Stimulated activated CD4-positive, alpha-beta T cell treated with anti-CD3 and anti-CD28 coated beads, Interleukin-1b, Interleukin-23, amount 100 ng/mL, for 1 hour (primary cell): ENCODE measurements at places on chromosomes 5 and 9.
A peak's percentile ranks its signal among the peaks of the same experiment; 100 is the strongest.

- DNase-seq: no peak
These were observed 196.7 kb downstream of the PBX3 start for GRCh38 chr9:125943831-125944230.

DNA sequence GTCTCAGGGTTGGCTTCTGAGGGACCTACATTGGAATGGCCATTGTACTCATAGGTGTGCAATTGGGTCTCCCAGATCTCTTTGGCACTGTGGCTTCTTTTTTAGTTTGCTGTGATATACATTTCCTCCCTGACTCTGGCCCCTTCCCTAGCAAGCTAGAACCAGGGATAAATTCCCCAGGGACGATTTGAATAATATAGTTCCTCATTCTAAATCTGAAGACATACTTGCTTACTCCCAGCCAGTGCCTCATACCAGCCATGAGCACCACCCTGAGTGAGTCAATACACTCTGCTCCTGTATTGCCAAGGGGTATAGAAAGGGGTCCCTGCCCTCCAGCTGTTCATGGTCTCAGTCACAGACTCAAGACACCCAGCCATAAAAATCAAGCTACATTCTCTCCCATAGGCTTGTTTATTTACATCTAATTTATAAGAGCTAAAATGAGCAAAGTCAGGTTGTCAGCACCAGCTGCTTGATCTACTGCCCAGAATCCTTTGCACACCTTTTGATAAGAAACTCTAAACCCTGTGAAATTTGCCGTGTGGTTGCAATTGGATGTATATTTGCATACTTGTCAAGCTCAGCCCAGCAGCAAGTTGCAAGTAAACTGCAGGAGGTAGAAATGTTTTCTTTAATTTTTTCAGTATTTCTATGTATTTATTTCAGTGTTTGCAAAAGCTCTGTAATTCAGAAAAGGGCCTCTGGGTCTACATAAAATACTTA lies 219.9 kb upstream of the IRX1 start:
- DNase-seq: no peak

DNA sequence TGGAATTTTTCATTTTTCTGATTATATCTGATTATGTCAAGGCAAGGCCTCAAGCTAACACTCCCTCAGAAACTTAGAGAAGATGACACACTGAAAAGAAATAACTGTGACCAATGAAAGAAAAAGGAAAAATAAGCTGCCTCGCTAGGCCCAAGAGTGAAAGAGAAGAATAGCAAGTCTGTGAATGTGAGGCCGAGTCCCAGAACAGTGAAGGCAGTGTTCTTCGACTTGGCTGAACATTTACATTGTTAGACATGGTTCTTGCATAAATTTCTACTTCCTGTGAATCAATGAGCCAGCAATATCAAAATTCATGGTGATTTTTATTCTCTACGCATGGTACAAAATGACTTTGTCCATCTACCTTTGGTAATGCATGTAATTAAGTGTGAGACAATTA lies at the start of gene ATP10B:
ATP10B (minus strand) TSS at position 163 of the 400 bp plus-strand sequence. CDS start 164,137 bp downstream, outside the sequence.
- DNase-seq: no peak

GRCh38 chr9:73219985-73220626 lies 68.4 kb downstream of the ANXA1 start:
- DNase-seq: no peak

- DNase-seq: no peak
These were observed 119.6 kb upstream of the FSTL4 start for GRCh38 chr5:133731951-133732350.

DNA sequence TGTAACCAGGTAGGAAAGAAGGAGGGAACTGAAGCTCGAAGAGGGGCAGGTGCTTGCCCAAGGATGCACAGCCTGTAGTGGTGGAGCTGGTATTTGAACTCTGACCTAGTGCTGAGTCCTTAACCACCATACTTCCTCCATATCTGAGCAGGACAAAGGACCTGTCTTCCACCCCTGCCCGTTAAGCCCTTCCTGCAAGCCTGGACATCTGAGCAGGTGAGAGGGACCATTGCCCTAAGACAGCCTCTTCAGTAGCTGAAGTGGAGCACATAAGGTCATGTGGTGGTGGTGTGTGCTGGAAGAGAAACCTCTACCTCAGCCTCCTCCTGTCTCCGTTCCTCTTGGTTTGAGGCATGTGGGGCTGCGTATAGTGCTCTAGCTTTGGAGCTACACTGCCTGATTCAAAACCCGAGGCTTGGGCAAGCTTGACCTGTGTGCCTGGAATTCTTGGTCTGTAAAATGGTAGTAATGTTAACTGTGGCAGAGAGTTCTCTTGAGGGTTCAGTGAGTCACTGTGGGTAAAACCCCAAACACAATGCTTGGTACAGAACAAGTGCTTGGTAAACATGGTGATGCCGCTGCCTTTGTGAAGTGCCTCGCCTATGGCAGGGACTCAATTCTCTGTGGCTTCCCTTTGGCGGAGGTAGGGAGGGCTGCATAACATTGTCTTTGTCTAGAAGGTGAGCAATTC lies 7.4 kb downstream of the GALNT10 start:
- DNase-seq: no peak

DNA sequence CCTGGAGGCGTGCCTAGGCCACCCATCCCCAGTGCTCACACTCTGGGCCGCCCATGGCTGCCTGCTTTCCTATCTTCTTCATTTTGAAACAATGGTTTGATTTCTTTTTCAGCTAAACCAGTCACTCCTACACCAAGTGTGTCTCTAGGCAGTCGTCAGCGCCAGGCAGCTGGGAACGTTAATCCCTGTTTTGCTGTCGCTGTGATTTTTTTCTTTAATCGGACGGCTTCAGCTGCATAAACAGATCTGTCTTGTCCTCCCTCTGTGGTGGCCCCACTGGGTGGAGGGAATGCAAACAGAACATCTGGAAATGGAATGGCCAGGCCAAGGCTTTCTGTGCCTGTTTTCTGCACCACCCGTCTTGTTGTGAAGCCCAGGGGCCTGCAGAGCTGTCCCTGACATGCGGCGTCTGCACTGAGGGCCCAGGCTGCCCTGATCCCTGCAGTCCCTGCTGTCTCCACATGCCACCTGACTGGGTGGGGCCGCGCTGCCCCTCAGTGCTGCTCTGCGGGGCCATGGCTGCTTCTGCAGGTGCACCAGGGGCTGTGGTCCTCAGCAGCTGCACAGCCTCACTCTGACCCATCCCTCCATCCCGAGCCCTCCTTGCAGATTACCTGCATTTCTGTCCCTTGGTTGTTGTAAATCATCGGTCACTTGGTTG lies 51.5 kb downstream of the WNK2 start:
- DNase-seq: no peak

DNA sequence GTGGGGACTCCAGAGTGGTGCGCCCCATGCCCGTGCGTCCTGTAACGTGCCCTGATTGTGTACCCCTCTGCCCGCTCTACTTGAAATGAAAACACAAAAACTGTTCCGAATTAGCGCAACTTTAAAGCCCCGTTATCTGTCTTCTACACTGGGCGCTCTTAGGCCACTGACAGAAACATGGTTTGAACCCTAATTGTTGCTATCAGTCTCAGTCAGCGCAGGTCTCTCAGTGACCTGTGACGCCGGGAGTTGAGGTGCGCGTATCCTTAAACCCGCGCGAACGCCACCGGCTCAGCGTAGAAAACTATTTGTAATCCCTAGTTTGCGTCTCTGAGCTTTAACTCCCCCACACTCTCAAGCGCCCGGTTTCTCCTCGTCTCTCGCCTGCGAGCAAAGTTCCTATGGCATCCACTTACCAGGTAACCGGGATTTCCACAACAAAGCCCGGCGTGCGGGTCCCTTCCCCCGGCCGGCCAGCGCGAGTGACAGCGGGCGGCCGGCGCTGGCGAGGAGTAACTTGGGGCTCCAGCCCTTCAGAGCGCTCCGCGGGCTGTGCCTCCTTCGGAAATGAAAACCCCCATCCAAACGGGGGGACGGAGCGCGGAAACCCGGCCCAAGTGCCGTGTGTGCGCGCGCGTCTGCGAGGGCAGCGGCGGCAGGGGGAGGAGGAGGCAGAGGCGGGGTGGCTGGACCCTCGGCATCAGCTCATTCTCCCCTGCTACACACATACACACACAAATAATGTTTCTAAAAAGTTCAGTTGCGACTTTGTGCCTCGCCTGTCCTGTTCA lies 668 bp downstream of the GLIS3 start:
- no peak for DNase-seq

DNA sequence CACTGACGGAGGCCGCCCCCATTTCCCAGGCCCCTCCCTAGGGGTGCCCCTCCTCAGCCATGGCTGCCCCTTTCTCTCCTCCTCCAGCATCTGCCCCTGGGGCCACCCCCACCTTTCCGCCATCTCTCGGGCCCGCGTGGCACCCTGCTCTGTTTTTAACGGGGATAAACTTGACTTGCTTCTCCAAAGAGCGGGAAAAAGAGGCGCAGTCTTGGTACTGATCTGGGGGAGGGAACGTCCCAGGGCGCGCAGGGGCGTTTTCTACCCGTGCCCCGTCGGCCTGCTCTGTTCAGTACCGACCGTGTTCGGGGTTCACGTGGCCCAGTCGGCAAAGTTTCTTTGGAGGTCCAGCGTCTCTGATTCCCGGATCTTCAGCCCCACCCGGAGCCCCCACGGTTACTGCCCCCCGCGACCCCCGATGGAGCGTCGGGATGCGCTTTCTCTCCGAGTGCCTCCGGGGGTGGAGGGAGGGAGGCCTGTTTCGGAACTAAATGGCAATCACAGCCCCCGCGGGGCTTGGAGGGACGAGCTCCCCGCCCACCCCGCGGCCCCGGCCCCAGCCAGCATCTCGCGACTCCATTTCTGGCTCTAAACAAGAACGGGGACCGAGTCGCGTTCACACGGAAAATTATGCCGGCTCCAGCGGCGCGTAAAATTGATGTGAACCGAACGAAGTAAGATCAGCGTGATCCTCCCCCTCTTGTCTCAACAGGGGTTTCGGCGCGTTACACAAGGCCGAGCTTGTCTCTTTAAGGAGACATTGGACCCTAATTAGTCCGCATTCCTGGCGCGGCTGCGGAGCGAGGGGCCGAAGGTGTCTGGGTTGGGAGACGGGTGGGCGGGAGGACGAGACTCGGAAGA lies 1.1 kb upstream of the TLE4 start:
- peak; percentile 9 for DNase-seq

- no peak for DNase-seq
These were observed 522.7 kb upstream of the CLINT1 start for GRCh38 chr5:158381614-158382160.
